ENCODE measurements at places on chromosomes 16 and 17. TPM values are rescaled to one million over a fixed set of nuclear protein-coding genes. Genes with fewer than 3 reads are reported as not detected.

TNFRSF13B gene
- not detected for total RNA-seq

GRCh38 chr16:28943281-28943680 lies 7.5 kb upstream of the NFATC2IP start:
- DNase-seq, result no peak

NOB1 gene
- total RNA-seq, result 58.6 TPM

DNA sequence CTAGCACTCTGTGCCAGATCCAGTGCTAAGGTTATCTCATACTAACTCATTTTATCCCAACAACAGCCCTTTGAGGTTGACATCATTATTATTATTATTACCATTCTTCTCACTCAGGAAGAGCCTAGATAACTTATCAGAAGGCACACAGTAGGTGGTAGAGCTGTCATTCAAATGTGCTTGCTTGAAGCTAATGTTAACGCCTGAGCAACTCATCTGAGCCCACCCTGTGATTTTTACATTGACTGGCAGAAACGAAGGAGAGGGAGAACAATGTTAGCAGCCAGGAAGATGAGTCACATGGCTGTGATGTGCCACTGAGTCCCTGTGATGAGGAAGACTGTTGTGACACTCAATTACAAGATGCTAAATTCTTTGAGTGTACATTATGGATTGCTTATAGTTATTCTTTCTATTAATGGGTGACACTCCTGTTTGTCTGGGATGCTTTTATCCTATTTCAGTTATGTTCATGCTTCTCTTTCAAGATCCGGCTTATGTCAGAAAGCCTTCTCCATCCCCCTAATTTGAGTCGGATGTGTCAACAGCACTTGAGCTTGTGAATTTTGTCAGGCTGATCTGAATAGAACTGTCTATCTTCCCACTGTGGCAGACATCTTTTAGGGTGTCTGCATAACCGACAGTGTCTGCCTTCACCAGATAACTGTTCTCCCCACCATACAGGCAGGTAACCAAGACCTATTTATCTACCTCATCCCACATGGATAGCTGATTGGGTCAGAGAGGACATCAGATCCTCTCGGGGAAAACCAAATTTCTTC lies 426.4 kb downstream of the CA10 start:
- DNase-seq, result no peak

- DNase-seq, result no peak
Measured at GRCh38 chr17:65088621-65089360, 32.3 kb upstream of the GNA13 start.

Data from endothelial cell of umbilical vein (primary cell).